ENCODE measurements at places on chromosomes 2 and 18.

- DNase-seq, result no peak
Observed at GRCh38 chr2:166135152-166135848, 7.5 kb upstream of the SCN1A start.

DNA sequence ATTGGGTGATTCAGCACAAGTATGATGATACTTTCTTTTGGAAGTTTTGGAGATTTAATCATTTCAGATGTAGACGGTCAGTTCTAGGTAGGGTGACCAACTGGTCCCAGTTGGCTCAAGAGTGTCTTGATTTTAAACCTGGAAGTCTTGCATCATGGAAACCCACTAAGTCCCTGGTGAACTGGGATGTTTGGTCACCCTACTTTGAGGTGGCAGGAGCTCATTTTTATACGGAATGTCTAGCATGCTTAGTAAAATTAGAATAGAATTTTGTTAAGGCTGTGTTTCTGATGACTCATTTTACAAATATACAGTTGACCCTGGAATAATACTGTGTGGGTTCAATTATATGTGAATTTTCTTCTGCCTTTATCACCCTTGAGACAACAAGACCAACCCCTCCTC, 61.5 kb upstream of the DOCK10 start:
- peak; percentile 12 for DNase-seq

DNA sequence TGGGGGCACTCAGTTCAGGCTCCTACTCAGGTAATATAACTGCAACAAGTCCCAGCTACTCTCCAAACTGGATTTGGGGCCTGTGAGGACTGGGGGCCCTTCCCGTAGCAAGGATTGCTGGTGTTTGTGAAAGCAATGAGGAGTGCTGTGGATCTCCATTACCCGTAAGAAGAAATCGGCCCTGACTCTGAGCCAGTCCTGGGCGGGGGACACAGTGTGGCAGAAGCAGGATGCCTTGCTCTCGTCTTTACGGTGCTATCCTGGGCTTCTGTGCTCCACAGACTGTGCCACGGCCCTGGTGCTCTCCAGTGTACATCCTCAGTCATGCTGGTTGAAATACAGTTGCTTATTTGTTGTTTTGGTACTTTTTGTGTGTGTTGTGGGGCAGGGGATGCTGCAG, 172.9 kb downstream of the NDUFA10 start:
- DNase-seq, result no peak

- no peak for DNase-seq
Observed at GRCh38 chr2:200177971-200178911, 128.3 kb upstream of the SPATS2L start.

DNA sequence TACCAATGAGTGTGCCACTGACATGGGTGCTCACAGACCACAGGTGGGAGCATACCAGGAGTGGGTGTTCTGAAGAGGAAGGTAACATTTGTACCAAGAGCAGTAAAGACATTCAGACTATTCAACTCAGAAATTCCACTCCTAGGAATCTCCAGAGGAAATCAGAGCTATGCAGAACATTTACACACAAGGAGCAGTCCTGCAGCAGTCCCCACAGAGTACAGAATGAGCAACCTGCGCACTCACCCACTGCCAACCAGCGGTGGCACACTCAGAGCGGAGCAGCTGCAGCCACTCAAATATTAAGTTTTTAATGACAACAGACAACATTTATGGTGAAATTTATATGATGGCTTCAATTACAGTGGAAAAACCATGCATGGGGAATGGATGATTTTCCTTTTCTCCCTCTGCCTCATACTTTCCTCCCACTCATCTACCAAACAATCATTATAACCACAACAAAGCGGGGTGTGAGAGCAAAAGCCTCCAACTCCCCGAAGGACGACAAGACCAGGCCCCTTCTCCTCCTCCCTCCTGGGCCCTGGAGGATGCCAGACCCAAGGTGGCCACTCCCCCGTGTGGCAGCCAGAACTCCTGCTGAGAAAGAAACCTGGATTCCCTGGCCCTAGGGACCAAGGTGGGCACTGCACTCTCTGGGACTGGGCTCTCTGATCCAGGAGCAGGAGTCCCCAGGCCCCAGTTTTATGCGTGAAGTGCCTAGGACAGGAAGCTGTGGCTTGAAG, 5.4 kb downstream of the HS6ST1 start:
- DNase-seq, result no peak

DNA sequence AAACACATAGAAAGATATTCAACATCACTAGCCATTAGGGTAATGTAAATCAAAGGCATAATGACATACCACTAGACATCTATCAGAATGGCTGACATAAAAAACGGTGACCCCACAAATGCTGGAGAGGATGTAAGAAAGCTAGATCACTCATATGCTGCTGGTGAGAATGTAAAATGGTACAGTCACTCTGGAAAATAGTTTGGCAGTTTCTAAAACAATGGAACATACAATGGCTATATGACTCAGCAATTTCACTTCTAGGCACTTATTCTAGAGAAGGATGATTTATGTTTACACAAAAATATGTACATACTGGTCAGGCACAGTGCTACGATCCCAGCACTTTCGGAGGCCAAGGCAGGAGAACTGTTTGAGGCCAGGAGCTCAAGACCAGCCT, 87.3 kb downstream of the COLEC12 start:
- no peak for DNase-seq

DNA sequence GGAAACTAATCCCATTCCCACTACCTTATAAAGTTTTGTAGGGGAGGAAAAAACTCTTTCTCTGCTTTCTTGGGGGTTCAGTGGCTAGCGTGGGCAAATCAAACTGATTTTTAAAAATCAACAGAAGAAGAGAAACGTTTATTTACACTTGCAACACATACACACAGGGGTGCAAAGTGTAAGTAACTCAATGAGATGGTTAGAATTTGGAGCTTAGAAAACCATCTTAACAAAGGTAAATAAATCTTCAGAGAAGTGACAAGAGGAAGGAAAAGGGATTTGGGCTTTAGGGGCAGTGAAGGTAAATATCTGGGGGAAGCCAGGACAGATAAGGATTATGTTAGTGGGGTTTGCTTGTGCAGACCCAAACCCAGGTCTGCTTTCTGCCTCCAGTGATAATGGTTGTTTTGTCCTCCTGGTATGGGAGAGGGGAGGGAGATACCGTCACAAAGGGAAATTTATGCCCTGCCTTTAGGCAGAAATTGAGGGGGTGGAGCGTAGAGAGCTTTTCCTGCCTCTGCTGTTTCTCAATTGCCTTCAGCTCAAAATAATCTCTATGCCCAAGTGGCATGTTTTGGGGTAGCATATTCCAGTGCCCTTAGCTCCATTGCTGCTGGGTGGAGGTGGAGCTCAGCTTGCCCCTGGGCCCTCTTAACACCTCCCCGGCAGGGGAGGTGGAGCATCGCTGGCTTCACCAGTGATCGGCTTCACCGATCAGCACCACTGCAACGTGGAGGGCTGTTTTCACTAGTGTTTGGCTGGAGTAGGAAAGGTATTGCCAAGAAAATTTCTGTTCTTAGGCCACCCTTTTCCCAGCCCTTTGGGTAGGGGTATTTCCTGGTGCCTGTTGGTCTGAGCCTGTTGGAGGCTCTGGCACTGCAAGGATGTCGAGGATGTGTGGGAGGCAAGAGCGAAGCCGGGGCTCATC, 92.2 kb downstream of the TEX51 start:
- no peak for DNase-seq

DNA sequence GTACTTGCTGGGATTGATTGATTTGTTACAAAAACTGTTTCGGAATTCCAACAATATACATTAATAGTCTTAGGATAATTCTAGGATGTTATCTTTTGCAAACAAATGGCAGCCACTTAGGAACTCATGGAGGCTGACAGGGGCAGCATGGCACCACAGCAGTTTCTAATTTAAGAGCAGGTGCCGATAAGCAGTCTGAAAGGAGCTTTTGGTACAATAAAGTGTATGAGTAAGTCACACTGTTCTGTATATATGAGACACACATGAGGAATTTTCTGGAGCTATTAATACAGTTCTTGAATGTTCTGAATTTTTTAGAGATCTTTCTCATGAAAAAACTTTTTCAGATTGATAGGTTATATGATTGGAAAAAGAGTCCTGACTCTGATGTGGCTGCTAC, 52.2 kb downstream of the EIF5B start:
- no peak for DNase-seq

GRCh38 chr2:165202239-165202638, 1.6 kb downstream of the SCN3A start:
- no peak for DNase-seq

GRCh38 chr2:10150436-10150835, 27.9 kb downstream of the RRM2 start:
- no peak for DNase-seq

DNA sequence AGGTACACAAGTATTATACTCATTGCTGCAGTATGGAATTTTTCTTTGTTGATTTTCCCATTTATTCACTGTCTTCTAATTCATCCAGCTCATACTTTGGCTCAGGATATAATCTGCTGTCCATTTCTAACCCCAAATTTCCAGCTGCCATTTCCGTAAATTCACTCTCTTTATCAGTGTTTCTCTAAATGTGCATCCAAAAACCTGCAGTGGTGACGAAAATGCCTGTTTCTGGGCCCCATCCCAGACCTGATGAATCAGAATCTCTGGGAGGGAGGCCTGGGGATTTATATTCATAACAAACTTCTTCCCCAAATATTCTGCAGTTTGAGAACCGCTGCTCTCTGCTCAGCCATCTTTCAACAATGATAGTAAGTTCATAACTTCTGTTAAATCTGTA, 86.6 kb downstream of the VWC2L start:
- no peak for DNase-seq

GRCh38 chr2:98643496-98644100, 35.2 kb downstream of the UNC50 start:
- DNase-seq, result no peak

DNA sequence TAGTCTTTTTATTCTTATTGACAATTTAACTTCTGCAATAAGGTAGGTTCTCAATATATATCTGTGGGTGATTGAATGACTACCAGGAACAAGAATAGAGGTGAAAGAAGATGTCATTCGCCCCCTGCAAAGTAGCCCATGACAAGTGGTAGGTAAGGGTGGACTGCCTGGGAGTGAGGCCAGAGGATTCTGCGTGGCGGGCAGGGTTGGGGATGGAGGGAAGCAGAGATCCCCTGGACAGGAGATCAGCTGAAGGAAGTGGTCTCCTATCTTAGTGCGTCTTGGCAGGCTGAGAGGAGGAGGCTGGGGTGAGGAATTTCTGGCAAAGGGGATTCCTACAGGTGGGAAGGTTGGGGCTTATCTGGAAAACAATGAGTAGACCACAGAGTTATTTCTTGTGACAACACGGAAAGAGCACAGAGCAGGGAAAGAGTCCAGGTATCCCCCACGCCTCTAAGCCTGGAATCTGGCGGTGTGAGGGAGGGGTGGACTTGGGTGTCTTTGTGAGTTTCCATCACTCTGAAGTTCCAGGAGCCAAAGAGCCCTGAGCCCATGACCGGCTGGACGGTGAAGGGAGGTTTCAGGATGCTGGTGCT, 21.5 kb upstream of the MYCN start:
- DNase-seq, result no peak

DNA sequence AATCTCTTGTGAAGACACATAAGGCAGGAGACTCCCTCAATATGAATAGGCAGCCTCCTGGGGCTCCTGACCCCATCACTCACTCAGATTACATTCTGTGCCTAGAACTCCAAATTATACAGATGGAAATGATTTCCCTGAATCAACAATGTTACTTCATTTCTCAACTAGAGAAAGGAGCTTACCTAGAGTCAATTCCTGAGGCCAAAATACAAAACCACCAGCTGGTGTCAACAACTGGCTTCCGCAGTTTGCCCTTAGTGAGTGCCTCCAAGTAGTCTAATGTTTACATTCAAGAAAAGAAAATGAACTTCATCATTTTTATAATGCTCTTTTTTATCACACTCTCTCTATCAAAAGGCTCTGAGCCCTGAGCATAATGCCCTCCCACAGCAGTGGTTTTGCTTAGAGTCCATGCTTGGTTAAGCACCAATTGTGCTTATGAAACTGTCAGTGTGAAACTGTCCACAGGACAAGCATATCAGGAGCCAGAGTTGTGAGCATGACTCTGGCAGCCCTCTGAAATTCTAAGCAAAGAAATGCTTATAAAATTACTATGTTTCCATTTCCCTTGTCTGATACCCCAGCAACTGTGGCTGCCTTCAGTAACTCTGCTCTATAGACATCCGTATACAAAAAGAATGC, 305.7 kb upstream of the PKDCC start:
- no peak for DNase-seq

DNA sequence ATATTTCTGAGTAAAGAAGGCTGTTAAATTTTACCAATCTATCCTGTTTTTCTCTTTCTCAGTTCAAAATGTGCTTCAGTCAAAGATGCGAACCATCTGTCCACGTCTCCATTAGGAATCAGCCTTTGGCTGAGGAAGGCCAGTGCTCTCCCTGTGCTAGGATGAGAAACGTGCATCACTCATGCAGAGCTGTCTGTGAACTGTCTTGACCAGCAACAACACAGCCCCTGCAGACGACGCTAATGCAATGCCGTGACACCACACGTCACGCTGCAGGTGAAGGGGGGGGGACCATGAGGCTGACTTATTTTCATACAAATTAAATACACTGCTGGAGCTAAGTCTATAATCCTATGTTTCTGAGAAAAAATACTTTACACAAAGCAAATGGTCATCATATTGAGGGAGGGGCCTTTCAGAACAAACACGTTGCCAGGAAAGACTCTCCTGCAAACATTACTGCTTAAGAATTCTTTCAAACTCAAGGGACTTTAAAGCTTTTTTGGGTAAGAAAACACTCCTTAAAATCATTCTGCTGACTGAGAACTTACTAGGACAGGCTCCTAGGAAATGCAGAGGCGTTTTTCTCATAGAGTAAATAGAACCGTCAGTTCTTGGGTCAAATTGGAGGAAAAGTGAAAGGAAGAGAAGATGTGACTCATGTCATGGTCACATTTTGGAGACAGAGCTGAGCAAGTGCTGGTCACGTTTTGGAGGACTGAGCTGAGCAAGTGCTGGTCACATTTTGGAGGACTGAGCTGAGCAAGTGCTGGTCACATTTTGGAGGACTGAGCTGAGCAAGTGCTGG, 97.0 kb downstream of the MBP start:
- DNase-seq, result no peak

GRCh38 chr2:206799083-206799482, 33.7 kb downstream of the FASTKD2 start:
- DNase-seq, result no peak

DNA sequence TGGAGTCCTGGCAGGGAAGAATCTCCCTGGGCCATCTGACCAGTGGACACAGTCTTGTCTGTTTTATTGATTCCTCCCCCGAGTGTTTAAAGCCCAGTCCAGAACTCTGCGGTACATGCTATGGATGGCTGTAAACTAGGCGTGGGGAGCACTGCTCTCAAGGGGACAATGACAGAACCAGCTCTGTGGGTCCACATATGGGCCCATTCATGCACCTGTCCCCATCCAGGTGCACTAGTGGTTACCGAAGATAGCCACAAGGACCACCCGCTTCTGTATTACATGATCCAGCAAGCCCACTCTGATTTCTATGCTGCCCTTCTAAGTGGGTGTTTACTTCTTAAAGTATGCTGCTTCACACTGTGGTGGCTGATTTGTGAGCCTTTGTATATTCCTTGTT, 21.0 kb downstream of the CHST10 start:
- DNase-seq, result no peak

GRCh38 chr2:237726401-237726830, 72.2 kb upstream of the RBM44 start:
- peak; percentile 40 for DNase-seq

Data from foreskin keratinocyte (primary cell).